ENCODE measurements at places on chromosomes 6 and 20. TPM values are rescaled to one million over a fixed set of nuclear protein-coding genes. Genes with fewer than 3 reads are reported as not detected.

The EDN1 gene
- total RNA-seq = not detected

The MRPS18A gene
- 50.5 TPM for total RNA-seq

The TMC2 gene
- not detected for total RNA-seq

The AHCY gene
- 160 TPM for total RNA-seq

The FOXQ1 gene
- not detected for total RNA-seq

All from activated CD4-positive, alpha-beta memory T cell treated with anti-CD3 and anti-CD28 coated beads for 36 hours (primary cell).